NCI-H1092 treated with DMSO at 0.1 percent for 48 hours (cell line): ENCODE measurements at places on chromosomes 3 and 15.
A peak's percentile ranks its signal among the peaks of the same experiment; 100 is the strongest.

DNA sequence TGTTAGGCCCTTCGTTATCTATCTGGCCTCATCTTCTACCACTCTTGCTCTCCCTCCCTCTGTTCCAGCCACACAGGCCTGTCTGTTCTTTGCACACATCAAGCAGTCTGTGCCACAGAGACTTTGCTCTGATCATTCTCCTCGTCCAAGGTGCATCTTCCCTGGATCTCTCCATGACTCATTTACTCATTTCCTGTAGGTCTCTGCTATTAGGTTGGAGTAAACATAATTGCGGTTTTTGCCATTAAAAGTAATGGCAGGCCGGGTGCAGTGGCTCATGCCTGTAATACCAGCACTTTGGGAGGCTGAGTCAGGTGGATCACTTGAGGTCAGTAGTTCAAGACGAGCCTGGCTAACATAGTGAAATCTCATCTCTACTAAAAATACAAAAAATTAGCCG lies 9.5 kb upstream of the C3orf49 start:
- DNase-seq, result no peak

DNA sequence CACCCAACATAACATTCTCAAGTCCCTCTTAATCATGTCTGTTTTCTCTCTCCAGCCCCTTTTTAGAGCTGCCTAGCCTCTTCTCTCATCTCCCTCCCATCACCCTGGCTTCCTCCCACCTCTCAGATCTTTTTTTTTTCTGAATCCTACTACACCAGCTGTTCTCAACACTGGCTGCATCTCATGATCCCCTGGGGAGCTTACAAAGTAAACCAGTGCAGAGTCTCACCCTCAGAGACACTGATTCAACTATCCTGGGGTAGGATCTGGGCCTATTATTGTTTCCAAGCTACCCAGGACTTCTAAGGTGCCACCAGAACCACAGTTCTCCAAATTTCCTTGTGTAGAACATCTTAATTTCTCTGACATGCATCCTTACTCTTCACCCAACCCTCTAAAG lies 50.3 kb upstream of the ACAN start:
- DNase-seq, result no peak

- no peak for DNase-seq
Observed at GRCh38 chr3:127788451-127788909, 33.8 kb downstream of the MGLL start.

GRCh38 chr3:4821338-4821737 lies 157.9 kb upstream of the BHLHE40 start:
- no peak for DNase-seq

DNA sequence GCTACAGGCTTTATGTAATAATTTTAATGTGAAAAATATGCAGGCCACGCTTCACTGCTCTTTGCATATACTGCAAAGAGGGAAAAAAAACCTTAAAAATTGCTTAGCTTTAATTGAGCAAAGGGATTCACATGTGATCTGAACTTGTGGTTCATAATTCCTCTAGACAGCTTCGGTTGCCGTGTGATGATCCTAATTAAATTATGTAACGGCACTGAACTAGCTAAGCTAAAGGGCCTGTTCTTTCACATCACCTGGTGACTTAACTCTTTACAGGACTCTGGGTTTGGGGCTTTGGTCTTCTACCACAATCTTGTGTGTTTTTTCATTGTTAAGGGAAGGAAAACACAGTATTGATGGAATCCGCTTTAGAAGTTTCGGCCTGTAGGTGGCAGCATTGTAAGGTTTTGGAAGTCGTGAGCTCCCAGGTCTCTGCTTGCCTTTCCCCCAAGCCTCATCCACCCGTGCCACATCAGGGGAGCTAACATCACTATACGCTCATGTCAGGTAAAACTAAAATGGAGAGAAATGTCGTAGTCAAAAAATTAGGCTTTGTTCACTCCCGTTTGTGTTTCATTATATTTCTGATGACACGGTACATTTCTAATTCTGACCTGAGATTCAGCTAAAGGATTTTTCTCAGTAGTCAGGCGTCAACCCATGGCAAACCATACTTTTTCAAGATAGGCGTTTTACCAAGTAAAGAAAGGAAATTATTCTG lies 205.6 kb upstream of the DPH6 start:
- DNase-seq, result peak; percentile 58

DNA sequence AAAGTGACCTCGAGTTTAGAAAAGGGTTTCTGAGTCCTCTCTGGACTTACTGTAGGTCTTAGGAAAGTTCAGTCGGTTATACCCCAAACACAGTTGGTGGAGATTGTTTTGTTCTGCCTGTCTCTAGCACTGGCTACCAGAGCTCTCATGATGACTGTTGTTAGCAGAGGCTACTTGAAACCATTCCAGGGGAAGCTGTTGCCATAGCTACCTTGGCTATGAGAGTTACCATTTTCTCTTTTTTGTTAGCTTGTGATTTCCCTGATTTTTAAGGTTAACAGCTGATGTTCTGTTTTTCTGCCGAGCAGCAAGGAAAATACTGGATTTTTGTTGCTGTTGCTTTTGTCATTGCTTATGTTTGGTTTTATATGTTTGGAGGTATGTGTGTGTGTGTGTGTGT lies 26.7 kb downstream of the ABHD2 start:
- peak; percentile 56 for DNase-seq

DNA sequence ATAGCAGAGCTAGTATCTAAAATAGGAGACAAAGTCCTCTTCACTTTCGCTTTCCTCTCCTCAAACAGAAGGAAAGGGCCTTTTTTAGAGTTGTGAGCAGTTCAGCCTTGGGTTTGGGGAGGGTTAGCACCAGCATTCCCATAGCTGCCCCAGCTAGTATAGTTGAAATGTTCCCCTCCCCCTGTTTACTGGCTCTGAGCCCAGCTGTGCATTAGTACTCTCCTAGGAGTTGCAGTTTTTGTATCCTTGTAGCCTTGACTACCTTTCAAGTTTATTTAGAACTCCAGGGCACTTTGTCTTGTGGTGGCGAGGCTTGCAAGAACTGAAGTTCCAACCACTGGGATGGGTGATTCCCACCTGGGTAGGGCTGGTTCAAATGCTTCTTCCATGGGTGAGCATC lies 245.1 kb upstream of the NAALADL2 start:
- DNase-seq, result peak; percentile 30

GRCh38 chr3:179961703-179962078 lies 75.0 kb downstream of the PEX5L start:
- DNase-seq, result peak; percentile 71

- DNase-seq, result no peak
Observed at GRCh38 chr3:23096041-23096440, 107.1 kb upstream of the UBE2E2 start.

- no peak for DNase-seq
Observed at GRCh38 chr3:162597226-162597625, 1100.6 kb downstream of the OTOL1 start.

- no peak for DNase-seq
Observed at GRCh38 chr15:99485992-99486370, 79.8 kb upstream of the MEF2A start.

- no peak for DNase-seq
Observed at GRCh38 chr15:80503319-80503952, 99.3 kb downstream of the ARNT2 start.

GRCh38 chr3:16252988-16253387 lies 11.8 kb downstream of the DPH3 start:
- no peak for DNase-seq

DNA sequence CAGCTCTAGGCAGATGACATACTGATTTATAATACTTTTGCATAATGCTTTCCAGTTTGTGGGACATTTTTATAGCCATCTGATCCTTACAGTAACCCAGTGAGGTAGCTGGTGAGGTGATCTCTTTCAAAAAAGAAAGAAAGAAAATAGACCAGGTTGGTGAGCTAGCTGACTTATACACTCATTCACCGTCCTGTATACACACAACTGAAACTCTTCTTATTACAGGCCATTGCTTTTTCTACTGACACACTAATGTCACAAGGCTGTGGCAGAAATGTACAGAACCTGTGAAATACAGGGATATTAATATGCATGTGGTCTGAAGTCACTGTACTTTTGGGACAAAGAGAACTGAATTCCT lies 150.2 kb upstream of the BHLHE40 start:
- DNase-seq, result no peak

DNA sequence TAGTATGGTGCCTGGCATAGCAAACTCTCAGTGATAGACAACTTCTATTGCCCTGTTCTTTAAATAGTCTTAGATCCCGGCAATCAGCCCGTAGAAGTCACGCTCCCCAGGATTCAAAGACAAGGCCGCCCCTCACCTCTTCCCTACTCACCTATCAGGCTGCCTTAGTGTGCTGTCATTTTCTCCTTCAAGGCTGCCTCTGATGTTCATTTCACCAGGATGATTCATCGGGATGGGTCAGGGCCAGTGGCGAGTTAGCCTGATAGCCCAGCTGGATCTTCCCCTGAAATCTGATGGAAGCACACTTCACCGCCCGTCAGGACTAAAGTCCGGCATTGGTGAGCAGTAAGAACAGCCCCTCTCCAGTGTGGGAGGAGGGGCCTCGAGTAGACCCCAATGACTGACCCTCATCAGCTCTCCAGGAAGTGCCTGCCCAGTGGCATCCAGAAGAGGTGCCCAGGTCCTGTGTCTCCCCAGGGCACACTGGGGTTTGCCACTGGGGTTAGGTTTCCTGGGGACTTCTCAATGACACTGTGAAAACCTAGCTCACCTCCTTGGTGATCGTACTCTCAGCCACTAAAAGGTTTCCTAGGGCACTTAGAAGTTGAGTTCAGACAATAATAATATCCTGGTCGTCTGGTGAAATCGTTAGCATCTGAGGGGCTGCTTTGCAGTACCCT lies 37.5 kb downstream of the TPM1 start:
- DNase-seq, result no peak

DNA sequence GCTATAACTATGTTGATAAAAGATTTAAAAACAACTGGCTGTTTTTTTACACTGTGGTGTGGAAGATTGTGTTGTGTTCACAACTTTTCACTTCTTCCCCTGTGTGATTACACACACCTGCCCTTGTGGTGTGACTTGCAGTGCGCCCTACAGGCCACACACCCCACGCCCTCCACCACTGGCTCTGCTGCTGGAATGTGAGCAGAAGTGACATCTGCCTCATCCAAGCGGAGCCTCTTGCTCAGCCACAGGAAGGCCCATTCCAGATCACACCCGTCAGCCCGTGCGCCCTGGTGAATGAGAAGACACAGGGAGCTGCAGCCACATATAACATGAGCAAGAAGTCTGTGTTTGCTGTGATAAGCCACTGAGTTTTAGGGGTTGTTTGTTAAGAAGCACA lies 7.0 kb downstream of the CCR2 start:
- no peak for DNase-seq

DNA sequence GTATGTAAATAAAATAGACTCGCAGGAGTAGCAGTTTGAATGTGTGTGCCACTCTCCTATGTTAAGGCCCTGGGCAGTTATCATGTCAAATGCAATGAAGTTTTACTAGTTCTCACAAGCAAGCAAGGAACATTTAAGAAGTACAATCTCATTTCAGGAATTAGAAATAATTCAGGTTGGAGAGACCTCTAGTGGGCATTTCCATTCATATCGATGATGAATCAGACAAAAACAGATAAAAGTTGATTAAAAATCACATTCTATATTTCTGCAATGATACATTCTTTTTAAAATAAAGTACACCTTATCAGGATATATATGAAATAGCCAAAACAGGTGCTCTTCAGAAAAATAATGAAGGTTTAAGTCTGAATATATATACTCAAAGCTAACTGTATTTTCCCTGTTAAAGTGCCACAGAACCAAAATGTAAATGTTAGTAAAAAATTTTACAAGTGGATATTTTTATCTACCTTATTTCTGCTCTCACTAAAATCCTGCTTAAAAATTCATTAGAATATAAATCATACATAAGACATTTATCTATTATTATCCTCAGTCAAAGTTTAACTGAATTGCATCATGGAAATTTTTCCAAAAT lies 492.4 kb upstream of the FRG2C start:
- peak; percentile 7 for DNase-seq

- DNase-seq, result peak; percentile 21
Observed at GRCh38 chr3:50675179-50676030, 678 bp downstream of the DOCK3 start.

GRCh38 chr15:34722439-34722836 lies 32.4 kb downstream of the GJD2 start:
- no peak for DNase-seq
